ENCODE measurements at places on chromosomes 11 and 22.

DNA sequence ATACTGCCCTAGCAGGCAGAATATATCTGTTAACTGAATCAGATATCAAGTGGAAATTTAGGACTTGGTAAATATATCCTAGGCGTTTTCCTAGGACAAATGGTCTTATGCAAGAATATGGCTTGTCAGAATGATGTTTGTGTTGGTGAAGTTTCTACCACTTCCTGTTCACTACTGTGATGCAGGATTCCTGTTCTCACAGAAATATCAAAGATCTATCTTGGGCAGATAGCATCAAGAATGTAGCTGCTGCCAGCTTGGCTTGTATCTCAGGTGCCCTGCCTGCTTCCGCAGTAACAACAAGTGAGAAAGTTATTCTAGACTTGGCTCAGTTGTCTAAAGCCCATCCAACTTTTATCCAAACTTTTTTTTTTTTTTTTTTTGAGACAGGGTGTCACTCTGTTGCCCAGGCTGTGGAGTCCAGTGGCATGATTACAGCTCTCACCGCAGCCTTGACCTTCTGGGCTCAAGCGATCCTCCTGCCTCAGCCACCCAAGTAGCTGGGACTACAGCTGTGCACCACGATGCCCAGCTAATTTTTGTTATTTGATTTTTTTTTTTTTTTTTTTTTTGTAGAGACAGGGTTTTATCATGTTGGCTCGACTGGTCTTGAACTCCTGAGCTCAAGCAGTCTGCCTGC, 61.3 kb downstream of the PPME1 start:
- no peak for DNase-seq

GRCh38 chr11:46272816-46273427, 4.5 kb upstream of the CREB3L1 start:
- no peak for DNase-seq

- no peak for DNase-seq
Observed at GRCh38 chr22:20863366-20863765, 4.6 kb downstream of the SNAP29 start.

GRCh38 chr11:8810540-8811301, 100.3 kb upstream of the AKIP1 start:
- no peak for DNase-seq

DNA sequence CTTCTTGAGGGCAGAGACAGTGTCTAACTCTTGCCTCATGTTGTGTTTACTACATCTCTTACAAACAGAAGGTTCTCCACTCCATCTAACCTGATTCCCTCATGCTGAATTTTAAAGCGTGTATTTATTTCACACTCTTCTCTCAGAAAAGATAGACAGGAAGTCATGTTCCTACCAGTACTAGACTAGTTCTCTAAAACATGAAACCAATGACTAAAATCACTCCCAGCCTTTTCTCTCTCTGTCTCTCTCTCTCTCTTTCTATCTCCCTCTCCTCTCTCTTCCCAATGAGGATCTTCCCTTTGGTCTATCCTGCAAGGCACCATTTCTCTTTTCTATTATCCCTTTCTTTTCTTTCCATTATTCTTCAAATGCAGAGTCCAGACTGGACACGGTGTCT, 391.9 kb upstream of the CADM1 start:
- no peak for DNase-seq

GRCh38 chr11:82229341-82229740, 504.3 kb downstream of the FAM181B start:
- DNase-seq: no peak

DNA sequence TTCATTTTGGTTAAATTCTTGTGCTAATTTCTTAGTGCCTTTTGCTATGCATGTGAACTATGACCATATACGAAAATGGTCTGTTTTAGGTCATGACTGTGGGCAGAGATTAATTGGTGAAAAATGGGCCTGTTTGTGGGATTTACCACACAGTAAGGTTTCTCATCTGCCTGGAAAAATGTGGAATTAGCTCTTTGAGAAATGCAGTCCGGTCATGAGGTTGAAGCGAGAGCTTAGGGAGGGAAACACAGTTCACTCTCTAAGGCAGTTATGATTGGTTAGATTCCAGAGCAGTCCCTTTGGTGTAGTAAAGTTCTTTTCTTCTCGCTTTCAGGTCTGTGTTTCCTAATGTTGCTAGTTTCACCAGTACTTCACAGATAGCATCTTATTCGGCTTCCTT, 1.2 kb upstream of the PDE3B start:
- DNase-seq: no peak

DNA sequence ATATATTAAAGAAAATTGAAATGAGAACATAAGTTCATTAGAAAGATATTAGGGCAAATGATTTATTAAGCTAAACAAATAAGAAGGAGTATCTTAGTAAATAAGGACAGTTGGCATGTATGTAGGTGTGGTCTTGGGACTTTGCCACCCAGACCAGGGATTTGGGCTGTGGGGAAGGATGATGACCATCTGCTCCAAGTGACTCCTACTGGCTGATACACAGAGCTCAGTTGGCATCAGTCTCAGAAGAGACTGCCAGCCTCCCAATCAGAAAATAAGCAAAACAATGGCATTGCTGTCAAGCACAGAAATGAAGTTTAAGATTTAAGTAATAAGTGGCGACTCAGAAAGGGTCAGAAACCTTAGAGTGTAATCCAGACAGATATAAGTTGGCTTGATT, 49.5 kb downstream of the PAX6 start:
- no peak for DNase-seq

DNA sequence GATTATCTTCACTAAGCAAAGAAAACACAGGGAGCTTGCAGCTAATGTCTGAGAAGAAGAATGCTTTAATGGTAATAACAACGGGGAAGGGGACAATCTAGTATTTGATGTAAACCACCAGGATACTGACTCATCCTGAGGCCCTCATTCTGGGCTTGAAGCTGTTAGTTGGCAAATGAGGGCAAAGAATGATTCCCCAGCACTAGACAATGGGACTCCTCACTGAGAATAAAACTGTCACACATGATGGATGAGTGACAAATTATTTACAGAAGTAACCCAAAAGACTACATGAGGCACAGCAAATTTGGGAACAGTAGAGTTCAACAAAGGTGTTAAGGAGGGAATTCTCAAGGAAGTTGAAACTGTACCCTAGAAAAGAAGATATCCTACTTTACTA, 76.3 kb downstream of the FAM168A start:
- no peak for DNase-seq

- no peak for DNase-seq
Observed at GRCh38 chr11:47189100-47189834, 3.0 kb upstream of the PACSIN3 start.

DNA sequence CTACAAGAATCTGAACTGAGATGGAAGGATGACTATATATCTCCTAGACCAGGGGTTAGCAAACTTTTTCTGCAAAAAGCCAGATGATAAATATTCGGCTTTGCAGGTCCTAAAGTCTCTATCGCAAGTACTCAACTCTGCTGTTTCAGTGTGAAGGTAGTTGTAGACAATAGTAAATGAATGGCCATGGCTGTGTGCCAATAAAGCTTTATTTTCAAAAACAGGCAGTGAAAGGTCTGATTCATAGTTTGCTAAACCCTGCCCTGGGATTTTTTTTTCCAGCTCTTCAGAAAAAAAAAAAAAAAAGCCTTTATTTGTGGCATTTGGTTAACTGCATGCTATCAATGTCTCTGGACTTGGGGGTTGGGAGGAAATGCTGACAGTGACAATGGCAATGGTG, 37.5 kb downstream of the FAM227A start:
- DNase-seq: no peak

DNA sequence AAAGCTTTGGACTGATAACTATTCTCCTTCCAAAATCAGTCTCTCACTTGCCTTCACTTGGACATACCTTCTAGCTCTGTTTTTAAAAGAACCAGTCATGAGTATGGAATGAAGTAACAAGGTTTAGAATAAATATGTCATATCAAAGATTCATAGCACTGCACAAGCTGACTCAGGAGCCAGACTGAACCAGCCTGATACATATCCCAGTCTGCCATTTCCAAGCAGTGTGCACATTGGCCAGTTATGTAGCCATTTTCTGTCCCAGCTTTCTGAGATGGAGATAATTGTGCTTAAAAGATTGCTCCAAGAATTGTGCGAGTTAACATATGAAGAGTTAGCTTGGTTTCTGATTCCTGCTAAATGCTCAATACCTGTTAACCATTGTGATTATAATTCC, 311.3 kb downstream of the C11orf87 start:
- no peak for DNase-seq

DNA sequence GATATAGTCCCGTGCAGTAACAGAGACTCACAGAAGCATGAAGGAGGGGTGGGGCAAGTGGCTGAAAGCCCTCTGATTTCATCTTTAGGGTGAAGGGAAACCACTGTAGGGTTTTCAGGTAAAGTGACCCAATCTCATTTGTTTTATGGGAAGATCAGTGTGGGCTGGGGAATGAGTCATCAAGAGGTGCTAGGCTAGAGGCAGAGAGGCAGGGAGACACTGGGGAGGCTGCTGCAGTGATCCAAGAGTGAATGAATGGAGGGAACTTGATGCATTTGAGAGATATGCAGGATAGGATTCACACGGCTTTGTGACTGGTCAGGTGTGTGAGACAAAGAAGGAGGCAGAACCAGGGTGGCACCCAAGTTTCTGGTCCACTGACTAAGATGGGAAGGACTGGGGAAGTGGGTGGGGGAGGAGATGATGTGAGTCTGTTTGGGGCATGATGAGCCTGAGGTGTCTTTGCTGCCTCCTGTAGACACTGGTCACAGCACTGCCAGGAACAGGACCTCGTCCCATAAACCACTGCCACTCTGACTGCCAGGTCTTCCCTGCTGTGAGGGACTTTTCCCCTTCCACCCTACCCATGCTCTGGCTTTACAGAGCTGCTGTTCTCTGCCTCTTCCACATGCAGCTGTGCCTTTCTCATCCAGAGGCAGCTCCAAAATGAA, 239.0 kb downstream of the TENM4 start:
- no peak for DNase-seq

DNA sequence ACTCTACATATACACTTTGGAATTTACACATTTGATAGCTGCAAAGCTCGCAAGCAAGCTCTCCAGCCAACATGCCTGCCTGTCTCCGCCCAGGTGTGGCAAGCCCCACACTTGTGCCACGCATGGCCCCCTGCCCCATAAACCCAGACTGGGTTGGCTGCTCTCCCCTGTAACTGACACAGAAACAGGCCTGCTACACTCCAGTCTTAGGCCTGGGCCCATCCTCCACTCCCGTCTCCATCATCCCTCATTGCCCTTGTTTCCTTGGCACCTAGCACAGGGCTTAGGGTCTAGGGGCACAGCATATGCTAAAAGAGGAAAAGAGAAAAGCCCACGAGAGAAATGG, 41.4 kb downstream of the PACSIN2 start:
- DNase-seq: no peak

DNA sequence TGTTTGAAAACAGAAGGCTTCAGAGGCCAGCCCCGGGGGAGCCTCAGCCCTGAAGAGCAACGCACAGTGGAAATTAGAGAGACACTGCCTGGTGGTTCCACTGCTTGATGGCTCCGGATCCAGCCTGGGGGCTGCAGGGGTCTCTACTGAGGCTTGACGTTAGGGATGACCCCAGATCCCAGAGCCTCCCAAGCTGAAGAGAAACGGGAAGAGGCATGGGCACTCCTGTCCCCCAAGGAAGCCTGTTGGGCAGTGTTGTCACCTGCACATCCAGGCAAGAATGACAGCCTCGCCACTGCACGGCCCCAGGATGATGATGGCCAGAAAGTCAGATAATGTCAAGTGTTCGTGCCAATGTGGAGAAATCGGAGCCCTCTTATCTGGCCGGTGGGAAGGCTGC, 56.8 kb upstream of the FGF3 start:
- DNase-seq: no peak

DNA sequence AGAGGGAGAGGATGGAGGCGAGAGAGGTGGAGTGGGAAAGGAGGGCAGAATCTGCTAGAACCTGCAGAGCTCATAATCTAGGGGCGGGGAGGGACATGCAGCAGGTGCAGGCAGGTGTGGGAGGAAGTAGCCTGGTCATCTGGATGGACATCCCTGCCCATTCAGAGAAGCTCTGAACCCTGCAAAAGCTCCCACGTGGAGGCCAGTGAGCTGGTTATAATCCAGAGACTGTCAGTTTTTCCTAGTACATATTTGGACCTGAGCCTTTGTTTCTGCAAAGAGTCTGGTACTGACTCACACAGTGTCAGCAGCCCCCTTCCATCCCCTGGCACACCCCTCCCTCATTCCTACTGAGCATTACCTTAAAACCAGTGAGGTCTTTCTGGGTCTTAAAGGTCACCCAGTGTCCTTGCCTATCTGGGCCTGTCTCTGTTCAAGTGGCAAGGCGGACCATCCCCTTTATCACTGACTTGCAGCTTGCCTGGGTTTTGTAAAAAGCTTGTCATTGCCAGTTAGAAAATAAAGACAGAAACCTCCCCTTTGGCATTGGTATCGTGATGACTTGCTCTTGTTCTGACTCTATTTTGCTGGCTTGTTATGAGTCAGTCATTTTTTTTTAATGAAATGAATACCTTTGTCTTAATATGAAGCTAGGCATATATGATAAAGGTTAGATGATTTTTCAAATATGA, 26.1 kb downstream of the PTPRJ start:
- DNase-seq: no peak

DNA sequence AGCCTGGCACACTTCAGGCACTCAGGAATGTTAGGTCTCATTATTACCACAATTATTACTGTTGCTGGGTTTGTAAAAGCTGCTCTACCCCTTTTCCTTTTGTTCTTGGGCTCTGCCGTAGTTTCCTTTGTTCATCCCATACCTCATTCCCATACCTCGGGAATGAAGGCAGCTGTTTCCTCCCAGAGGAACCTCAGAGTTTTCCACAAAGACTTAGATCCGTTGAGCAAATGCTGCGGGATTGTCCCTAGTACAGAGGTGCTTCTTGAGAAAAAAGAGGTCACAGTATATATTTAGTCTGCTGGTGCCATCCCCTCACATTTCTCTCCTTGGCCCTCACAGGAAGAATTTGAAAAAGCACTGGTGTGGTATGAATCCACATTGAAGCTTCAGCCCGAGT, 134.7 kb downstream of the TTC17 start:
- no peak for DNase-seq

DNA sequence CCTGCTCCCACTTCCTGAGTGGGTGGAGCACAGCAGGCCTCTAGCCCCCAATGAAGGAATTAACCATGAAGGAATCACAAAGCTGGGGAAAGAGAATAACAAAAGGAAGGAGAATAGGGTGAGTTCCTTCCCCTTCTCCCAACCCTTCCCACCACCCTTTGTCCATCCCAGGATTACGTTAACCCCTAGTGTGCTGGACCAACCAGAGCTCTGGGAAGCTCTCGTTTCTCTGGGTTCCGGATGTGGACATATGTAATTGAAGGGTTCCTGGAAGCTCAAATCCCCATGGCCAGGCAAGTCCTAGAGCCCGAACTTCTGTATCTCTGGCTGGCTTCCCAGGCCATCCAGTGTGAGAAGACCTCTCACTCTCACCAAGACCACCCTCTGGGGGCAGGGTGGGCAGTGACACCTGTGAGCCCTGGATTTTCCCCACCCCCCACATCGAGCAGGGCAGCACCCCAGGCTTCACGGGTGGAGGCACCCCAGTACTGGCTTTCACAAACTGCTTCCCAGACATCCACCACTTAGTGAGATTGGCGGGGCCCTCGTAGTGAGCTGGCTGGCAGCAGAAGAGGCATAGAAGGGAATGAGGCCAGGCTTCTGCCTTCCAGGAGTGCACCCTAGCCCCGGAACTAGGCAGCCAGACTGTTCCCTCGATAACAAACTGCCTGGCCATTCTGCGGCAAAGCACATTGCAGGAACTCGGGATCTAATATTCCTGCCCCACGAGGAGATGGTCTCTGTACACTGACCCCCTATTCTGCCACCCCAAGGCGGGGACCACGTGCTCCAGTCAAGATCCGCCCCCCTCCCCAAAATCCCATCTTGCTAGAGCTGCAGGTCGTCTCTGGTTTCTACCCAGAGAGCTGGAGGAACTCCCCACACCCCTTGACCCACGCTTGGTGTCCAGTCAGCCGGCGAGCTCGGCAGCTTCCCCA, 2.1 kb downstream of the NECTIN1 start:
- DNase-seq: no peak

Measured in bone marrow (tissue), 2 donors.